ENCODE measurements at places on chromosomes 7 and 10. TPM values are rescaled to one million over a fixed set of nuclear protein-coding genes. Genes with fewer than 3 reads are reported as not detected.

The CELF2 gene
- 37.6 TPM for total RNA-seq

The RSPH10B gene
- total RNA-seq: 0.05 TPM

GRCh38 chr7:37309493-37309892 is 139.2 kb downstream of the ELMO1 start:
- no peak for DNase-seq

GRCh38 chr7:105878746-105879605 is 2.6 kb upstream of the ATXN7L1 start:
- DNase-seq: no peak

- DNase-seq: no peak
Measured at GRCh38 chr10:36256948-36257356, 614.9 kb upstream of the FZD8 start.

- DNase-seq: no peak
Measured at GRCh38 chr7:130420943-130421578, 19.8 kb downstream of the CEP41 start.
